ENCODE measurements at places on chromosomes 2 and 18.

GRCh38 chr2:70570041-70570661, 16.5 kb upstream of the TGFA start:
- H3K4me3 ChIP-seq: no peak overlapping the region
- no peak overlapping the region for H3K27ac ChIP-seq
- H3K27me3 ChIP-seq: peaks cover 11% of the 10 kb centered on the region
- H3K36me3 ChIP-seq: no peaks in the 10 kb centered on the region
- peaks cover 2% of the 10 kb centered on the region for H3K4me1 ChIP-seq

- H3K36me3 ChIP-seq: no peaks in the 10 kb centered on the region
- no peak overlapping the region for H3K27ac ChIP-seq
- H3K27me3 ChIP-seq: peaks cover 5% of the 10 kb centered on the region
- no peak for DNase-seq
Observed at GRCh38 chr2:69205491-69205890, 181.5 kb downstream of the GFPT1 start.

DNA sequence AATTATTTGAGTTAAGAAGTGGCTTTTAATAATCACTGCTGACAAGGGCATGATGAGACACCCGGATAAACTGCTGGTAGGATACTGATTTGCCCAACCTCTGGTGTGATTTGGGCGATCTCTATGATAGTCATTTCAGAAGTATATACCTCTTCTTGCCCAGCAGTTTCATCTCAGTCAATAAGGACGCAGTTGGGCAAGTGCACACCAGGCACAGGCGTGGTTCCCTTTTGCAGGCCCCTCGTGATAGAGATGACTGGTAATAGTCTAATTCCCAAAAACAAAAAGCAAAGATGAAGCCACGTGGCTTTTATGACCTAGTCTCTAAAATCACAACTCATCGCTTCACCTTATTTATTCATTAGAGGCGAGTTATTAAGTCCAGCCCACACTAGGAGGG, 246.4 kb downstream of the PRKCE start:
- DNase-seq: no peak
- H3K27me3 ChIP-seq: no peaks in the 10 kb centered on the region
- no peak overlapping the region for H3K27ac ChIP-seq
- H3K36me3 ChIP-seq: peaks cover 3% of the 10 kb centered on the region

DNA sequence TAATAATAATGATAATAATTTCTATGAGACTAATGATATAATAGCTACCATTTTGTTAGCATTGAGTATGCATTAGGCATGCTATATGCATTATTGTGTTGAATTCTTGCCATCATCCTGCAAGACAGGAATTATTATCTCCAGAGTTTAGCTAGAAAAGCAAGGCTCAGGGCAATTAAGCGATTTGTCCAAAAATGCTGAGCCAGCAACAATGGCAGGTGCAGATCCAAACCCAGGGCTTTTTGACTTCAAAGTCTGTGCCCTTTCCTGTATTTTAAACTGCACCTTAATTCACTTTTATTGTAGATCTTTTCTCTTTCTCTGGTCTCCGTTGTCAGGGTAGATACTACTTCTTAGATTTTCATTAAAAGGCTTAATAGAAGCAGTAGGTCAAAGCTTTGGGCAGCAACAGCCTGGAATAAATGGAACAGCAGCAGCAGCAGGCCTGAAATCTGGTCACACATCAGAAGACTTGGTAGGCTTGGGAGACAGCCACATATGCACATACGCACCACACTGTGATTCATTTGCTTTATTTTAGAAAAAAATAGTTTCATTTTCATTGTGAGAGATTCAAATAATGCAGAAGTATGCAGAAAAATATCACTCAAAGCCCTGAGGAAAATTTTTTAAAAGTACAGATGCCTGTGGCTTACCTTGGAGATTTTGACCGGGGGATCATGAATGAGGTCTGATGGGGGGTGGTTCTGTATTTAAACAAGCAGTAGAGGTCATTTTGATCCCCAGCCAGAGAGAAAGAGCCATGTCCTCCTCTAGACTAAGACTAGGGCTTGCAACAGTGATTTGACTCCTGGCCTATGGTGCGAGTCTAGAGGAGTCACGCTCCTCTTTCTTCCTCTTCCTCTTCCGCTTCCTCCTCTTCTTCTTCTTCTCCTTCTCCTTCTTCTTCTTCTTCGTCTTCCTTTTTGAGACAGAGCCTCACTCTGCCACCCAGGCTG, 455.7 kb downstream of the TSN start:
- H3K4me3 ChIP-seq: no peak overlapping the region
- H3K27me3 ChIP-seq: no peaks in the 10 kb centered on the region
- H3K4me1 ChIP-seq: no peaks in the 10 kb centered on the region
- no peak for DNase-seq
- no peaks in the 10 kb centered on the region for H3K36me3 ChIP-seq
